ENCODE measurements at places on chromosomes 2 and 18. TPM values are rescaled to one million over a fixed set of nuclear protein-coding genes. Genes with fewer than 3 reads are reported as not detected.

SERPINB13 gene
- total RNA-seq: not detected

CCDC141 gene
- total RNA-seq: 79.4 TPM

CLASP1 gene
- total RNA-seq: 46.0 TPM

ANKRD29 gene
- total RNA-seq: 4.7 TPM

DNA sequence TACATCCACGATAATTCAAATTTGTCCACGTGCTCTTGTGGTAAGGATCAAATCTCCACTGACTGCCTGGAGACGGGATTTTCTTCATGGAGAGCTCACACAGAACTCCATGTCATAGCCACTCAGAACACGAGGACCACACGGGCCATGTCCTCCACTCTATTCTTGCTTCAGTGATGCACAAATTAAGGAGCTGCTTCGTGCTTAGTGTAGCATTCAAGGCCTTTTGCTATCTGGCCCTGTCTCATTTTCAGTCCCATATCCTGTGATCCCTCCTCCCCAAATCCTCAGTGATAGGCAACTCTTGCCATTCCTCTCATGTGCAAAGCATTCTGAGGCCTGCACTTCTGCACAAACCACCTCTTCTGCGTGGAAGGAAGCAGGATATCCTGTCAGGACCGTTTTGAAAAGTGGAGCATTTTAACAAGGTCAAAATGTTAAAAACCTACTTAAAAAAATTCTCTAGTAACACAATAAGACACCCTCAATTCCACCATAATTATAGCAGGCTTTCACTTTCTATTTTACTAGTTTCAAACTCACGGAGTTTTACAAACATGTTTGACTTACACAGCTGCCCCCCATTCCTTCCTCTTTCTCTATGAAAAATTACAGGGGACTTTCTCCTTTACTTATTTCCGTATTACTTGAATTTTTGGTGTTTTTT lies 35.2 kb downstream of the ST3GAL5 start:
- no peak for DNase-seq

- DNase-seq: no peak
These were observed 319.1 kb upstream of the MEX3C start for GRCh38 chr18:51516478-51517038.

- peak; percentile 17 for DNase-seq
These were observed 54.2 kb upstream of the CTDP1 start for GRCh38 chr18:79625195-79625923.

- no peak for DNase-seq
These were observed 294.7 kb upstream of the LRP1B start for GRCh38 chr2:142425551-142425950.

- DNase-seq: no peak
These were observed 69.8 kb upstream of the PPM1B start for GRCh38 chr2:44098891-44099290.

DNA sequence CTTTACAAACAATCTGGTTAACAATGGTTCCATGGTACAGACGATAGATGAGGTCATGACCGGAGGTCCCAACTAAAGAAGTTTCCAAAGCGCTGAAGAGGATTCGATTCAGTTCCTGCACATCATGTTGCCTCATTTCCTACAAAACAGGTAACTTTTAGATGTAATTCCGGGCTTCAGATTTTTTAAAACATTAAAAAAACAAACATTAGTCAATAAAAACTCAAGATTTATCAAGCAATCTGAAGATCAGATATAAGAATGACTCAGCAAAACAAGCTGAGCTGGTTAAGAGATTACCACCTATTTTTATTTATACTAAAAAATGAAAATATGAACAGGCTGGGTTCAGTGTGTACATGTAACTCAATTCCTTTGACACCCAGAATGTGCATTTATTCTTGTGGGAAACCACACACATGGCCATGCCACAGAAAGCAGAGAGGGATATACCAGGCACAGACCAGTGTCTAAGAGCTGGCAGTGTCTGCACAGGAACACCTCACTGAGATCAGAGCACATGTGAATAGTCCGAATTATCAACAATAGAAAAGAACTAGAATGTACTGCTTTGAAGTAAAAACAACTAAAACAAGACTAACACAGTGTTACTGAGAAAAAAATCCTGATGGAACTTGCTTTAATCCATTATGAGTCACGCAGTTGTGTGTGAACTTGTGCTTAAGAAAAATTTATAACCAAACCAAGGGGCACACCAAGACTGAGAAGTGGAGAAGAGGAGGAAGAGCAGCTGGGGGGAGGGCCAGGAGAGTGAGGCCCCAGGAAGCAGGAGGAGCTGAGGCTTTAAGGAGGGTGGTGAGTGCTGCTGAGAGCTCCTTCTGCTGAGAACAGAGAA lies 9.5 kb downstream of the USP40 start:
- DNase-seq: no peak

DNA sequence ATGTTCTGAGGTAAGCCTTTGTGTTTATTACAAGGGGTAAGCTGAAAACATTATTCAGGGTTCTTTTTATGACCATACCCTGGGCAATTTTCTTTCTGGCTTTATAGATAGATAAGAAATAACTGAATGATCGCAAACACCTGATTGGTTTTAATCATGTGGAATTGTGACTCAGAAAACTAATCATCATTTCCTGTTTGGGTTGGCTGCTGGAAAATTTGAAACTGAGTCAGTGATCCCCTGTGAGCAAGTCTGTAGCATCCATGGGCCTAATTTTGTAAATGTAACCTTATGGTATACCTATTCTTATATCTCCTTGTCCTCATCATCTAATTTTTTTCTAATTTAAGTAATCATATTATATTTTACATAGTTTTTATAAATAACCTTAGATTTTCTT lies 34.3 kb downstream of the CCDC68 start:
- DNase-seq: no peak

DNA sequence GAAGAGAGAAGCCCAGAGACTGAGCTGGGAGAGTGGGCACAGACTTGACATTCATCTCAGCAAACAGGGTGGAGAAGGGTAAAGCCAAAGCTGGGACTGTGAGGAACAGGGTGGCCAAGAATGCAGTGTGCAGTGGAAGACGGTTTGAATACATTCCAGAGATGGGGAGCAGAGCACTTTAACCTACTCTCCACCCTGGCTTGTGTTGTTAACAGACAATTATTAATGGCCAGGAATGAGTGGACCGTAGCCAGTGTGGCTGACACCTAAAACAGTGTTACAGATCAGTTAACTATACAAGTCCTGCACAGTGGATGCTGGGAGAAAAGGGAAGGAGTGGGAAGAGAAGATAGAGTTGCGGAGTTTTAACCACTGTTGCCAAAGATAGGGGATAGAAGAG lies 7.4 kb upstream of the NAB1 start:
- no peak for DNase-seq

- peak; percentile 42 for DNase-seq
These were observed 132.1 kb upstream of the DNMT3A start for GRCh38 chr2:25473758-25474340.

DNA sequence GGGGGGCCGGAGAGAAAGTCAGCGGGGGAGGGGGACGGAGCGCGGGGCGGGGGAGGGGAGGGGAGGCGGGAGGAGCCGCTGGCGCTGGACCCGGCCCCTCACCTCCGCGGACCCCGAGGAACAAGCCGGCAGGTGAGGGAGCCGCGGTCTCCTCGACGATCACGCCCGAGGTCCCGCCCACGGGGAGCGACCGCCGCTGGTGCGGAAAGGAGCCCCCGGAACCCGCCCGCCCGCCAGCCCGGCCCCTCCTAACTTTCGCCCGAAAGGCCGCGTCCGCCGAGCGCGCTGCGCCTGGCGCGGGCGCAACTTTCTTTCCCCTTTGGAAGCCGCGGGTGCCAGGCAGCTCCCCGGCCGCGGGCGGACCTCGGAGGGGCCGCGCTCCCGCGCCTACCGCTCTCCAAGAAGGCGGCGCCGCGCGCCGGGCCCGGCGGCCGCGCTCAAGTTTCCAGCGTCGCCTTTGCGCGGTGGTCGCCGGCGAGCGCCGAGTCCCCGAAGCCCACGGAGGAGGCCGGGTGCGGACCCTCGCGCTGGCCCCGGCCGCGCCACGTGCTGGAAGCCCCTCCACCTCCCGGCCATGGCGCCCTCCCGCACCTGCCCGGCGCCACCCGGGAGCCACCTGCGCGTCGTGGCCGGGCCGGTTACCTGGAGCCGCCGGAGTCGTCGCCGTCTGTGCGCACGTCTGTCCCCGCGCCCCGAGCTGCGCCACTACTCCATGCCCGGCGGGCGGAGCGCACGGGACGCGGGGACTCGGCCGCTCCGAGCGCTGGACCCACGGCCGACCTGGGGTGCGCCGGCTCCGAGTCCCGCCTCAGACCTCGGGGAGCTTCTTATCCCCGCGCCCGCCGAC lies at the start of gene ALKAL2:
Gene ALKAL2 (minus strand): TSS at position 181 of the 847 bp plus-strand sequence. CDS start 256 bp downstream, outside the sequence.
- no peak for DNase-seq

DNA sequence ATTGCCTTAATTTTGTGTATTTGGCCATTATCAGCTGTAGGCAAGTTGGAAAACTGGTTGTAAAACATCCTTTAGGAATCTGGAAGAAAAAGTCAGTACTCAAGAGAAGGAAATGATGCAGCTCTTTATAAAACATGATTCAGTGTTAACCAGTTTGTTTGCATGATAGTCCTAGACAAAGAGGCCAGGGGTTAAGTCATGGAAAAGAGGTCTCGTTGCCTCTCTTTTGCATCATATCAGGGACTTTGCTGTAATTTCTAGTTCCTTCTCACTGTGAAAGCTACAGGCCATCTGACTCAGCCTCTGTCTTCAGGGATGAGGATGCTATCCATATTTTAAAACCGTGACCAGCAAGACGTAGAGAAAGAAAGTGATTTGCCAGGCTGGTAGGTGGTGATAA lies 38.0 kb downstream of the NPAS2 start:
- DNase-seq: no peak

DNA sequence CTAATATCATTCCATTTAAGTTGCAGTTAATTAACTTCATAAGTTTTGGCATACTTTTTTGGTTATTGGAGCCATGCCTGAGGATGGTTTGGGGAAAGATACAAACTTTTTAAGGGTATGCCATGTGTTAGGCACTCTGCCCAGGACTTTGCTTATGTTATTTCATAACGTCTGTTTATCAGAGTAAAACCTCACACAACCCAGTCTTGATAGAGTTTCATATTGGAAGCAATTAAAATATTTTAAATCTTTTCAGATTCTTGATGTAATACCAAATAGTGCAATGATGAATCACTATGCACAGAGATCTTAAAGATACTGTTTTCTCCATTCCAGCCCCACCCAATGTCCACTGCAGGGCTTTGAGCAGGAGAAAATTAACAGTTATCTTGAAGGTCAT lies 529.1 kb upstream of the HNMT start:
- no peak for DNase-seq

DNA sequence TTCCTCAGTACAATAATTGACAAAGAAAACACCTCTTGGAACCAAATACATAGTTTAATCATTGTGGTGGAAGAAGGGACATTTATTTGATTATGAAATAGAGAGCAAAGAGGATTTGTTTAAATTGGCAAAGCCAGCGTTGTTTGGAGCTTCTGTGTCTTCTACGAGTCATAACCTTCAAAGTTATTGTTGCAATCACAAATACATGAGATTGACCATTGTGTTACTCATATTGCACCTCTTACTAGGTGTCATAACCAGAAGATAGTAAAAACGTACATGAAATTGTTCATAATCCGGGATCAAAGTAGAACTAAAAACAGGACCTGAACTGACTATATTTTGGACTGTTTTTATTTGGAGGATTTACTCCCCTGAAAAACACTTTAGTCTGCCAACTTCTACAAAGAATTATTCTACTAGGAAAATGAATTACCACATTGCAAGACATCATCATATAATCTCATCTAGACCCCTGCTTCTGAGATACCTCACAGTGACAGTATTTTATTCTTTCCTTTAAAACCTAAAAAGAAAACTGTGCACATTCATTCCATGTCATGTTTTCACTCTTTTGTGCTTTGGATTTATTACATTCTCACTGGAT lies 151.7 kb upstream of the KLF7 start:
- no peak for DNase-seq

- DNase-seq: no peak
These were observed 160.1 kb upstream of the LRP1B start for GRCh38 chr2:142290931-142291330.

DNA sequence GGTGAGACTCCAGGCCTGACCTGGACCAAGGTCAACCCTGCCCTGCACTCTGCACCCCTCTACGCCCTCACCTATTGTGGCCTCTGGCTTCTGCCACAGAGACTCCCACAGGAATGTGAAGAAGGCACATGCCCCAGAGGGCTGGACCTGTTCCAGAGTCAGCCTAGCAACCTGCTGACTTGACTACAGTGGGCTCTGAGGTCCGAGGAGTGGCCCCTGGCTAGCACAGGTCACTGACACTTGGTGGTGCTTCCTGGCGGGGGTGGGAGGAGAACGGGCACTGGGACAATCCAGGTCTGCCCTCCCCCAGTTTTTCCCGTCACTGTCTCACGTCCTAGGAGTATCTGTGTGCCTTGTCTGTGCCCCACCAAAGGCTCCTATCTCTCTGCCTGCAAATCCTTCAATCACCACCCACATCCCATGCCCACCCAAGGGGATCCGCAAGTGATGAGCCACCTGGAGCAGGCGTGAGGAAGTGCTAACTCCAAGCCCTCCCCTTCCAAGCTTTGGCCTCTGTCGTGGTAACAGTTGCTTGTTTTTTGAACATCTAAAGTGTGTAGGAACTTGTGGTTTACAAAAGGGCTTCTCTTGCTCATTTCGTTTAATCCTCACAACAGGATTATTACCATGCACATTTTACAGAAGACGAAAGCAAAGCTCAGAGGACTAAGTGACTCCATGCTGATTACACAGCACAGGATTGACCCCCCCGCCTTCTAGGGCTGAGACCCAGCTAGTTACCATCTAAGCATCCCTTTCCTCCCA lies 86.2 kb downstream of the MCFD2 start:
- DNase-seq: no peak

GRCh38 chr2:229815858-229816257 lies 101.5 kb upstream of the DNER start:
- no peak for DNase-seq

DNA sequence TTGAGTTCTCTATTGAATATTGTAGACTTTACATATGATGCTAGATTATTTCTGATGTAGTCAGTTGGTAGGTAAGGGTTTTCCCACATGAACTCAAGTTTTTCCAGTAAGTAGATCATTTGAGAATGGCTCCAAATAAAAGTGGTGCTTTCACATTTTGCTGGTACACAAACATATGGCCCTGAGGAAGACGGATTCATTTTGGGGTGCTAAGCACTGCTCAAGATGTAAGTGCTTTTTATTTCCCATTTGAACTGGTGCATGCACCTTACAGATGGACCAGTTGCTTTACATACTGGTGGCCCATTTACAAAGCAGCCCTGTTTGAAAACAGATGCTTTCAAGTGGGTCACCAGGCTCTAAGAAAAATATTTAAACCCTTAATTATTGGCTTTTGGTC lies 266.7 kb downstream of the MEIS1 start:
- no peak for DNase-seq

Measured in left cardiac atrium (tissue), 4 donors.